ENCODE measurements at places on chromosomes 11 and 22.
A peak's percentile ranks its signal among the peaks of the same experiment; 100 is the strongest.

DNA sequence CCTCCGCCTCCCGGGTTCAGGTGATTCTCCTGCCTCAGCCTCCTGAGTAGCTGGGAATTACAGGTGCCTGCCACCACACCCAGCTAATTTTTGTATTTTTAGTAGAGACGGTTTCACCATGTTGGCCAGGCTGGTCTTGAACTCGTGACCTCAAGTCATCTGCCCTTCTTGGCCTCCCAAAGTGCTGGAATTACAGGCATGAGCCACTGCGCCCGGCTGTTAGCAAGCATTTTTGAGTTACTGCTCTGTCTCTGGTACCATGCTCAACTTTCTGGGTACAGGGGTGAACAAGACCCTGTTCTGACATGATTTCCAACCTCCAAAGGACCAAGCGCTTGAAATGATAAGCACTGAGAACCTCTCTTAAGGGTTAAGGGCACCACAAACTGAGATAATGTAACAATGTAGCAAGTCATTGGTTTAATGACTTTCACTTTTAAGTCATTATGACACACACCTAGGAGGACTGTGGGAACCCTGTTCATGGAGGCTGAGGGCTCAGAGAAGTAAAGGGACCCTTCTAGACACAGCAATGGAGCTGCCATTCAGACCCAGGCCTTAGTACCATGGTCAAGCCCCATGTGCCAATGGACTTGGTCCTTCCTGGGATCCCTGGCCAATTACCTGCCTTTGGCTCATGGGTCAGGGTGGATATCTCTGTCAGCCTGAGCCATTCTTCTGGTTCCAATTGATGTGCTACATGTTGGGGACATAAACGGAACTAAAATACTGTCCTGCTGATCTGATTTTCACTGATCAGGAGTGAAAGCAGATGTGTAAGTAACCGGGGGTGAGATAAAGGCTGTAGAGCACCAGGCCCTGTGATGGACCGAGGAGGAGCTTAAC lies 11.6 kb downstream of the SLC3A2 start:
- H3K4me3 ChIP-seq = no peak overlapping the region
- H3K27me3 ChIP-seq = peaks cover 6% of the 10 kb centered on the region
- no peak for DNase-seq
- peaks cover 14% of the 10 kb centered on the region for H3K4me1 ChIP-seq

DNA sequence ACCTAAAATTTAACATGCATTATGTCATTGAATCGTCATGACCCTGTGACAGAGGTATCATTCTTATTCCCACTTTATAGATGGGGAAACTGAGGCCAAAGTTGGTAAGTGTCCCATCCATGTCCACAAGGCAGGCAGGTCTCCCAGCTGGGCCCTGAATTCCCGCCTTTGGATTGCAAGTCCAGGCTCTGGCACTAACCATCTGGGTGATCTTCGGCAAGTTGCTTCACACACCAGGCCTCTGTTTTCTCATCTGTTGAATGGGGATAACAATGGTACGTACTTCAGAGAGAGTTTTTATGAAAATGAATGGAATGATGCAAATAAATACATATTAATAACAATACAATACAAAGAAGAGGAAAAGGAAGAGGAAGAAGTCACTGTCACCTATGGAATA lies 3.4 kb downstream of the CRYBB3 start:
- H3K4me3 ChIP-seq = no peak overlapping the region
- H3K36me3 ChIP-seq = no peaks in the 10 kb centered on the region
- H3K27me3 ChIP-seq = no peaks in the 10 kb centered on the region
- no peak for DNase-seq
- H3K27ac ChIP-seq = no peak overlapping the region

GRCh38 chr22:29215012-29215860 lies 9.5 kb downstream of the EMID1 start:
- no peak overlapping the region for H3K27ac ChIP-seq
- H3K36me3 ChIP-seq = no peaks in the 10 kb centered on the region
- H3K27me3 ChIP-seq = peaks cover 5% of the 10 kb centered on the region
- no peaks in the 10 kb centered on the region for H3K4me1 ChIP-seq
- no peak for DNase-seq

DNA sequence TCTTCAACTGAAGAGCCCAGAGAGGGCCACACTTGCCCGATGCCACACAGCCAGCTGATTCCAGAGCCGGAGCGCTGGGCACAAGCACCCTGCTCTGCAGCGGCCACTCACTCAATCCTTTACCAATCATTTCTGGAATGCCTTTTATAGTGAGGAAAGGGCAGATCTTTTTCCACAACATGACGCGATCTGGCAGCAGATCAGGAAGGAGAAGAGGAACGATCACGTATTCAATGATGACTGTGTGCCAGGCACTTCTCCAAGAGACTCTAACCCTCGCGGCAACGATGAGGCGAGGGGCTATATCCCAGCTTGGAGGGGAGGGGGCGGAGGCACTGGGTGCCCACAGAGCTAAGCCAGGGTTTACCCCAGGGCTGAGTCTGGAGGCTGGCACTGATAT lies 56.3 kb upstream of the TCF20 start:
- H3K36me3 ChIP-seq = peaks cover 2% of the 10 kb centered on the region
- no peak overlapping the region for H3K27ac ChIP-seq
- no peak overlapping the region for H3K4me3 ChIP-seq

GRCh38 chr11:72078477-72078876 lies 1.9 kb downstream of the NUMA1 start:
- no peak overlapping the region for H3K27ac ChIP-seq
- H3K4me3 ChIP-seq = peak overlapping the region; percentile 89
- no peaks in the 10 kb centered on the region for H3K27me3 ChIP-seq
- DNase-seq = no peak
- H3K36me3 ChIP-seq = peaks cover 7% of the 10 kb centered on the region

DNA sequence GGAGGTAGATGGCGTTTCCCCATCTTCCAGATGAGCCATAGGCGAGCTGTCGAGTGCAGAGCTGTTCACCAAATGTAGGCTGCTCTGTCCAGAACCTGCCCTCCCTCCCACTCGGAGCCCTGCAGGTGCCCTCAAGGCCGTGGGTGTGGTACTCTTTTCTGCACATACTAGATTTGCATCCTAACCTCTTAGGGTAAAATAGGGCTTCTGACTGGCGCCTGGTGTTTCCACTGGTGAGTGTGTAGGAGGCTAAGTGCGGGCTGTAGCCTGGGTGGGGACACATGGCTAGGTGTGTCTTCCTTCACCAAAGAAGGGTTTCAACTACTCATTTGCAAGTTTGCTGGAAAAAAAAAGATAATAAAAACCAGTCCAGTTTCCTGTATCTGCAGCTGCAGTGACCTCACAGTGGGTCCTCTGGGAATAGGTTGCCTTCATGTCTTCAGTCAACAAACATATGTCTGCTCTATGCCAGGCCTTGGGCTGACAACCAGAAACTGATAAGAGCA lies 8.5 kb downstream of the BIK start:
- H3K36me3 ChIP-seq = no peaks in the 10 kb centered on the region
- no peak overlapping the region for H3K27ac ChIP-seq
- no peak for DNase-seq
- H3K4me1 ChIP-seq = no peaks in the 10 kb centered on the region

- H3K27me3 ChIP-seq = peaks cover 19% of the 10 kb centered on the region
- H3K4me3 ChIP-seq = no peak overlapping the region
- no peaks in the 10 kb centered on the region for H3K36me3 ChIP-seq
- H3K4me1 ChIP-seq = no peaks in the 10 kb centered on the region
Measured at GRCh38 chr11:126547161-126547560, 191.7 kb downstream of the ST3GAL4 start.

DNA sequence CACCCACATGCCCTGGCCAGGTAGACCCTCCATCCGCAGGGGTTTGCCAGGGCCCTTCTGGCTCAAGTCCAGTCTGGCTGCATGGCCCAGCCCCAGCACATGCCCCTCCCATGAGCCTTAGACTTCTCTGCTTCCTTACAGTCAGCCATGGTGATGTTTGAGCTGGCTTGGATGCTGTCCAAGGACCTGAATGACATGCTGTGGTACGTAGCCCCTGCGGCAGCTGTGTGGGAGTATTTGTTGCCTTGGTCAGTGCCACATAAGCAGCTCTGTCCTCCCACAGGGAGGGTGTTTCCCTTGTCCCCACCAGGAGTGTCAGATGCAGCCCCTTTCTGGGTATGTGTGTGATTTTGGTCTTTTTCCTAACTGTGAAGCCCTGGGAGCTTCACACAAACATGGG lies 17.5 kb downstream of the CDC45 start:
- peaks cover 41% of the 10 kb centered on the region for H3K36me3 ChIP-seq
- H3K4me1 ChIP-seq = peaks cover 5% of the 10 kb centered on the region
- H3K27me3 ChIP-seq = no peaks in the 10 kb centered on the region
- DNase-seq = no peak
- H3K27ac ChIP-seq = no peak overlapping the region
- no peak overlapping the region for H3K4me3 ChIP-seq

DNA sequence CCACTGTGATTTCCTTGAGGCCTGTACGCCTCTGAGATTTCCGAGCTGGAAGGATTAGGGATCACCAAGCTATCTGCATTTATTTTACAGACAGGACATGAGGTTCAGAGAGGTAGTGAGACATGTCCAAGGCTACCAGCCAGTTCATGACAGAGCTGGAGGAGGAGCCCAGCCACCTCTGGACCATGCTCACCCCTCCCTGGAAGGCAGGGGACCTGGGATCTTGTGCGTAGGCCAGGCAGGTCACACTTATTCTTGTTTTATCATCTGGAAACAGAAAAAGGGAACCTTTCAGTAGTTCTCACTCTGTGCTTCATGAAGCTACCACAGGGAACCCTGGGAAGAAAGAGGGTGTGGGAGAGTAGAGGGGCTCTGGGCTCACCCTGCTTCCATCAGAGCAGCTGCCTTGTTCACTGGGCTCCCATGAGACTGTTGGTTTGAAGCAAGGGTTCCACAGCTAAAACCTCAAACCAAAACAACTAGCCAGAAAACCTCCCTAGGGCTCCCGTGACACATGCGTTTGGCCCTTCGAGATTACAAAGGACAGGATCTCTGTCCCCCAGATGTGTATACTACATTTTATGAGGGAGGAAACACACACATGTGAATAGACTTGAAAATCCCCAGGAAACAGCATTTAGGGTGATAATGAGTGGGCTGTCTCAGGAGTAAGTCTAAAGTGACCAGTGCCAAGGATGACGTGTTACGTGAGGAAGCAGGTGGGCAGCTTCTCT lies 106.4 kb downstream of the DSCAML1 start:
- no peaks in the 10 kb centered on the region for H3K4me1 ChIP-seq
- H3K27ac ChIP-seq = no peak overlapping the region
- no peak for DNase-seq
- no peaks in the 10 kb centered on the region for H3K27me3 ChIP-seq
- H3K36me3 ChIP-seq = no peaks in the 10 kb centered on the region

DNA sequence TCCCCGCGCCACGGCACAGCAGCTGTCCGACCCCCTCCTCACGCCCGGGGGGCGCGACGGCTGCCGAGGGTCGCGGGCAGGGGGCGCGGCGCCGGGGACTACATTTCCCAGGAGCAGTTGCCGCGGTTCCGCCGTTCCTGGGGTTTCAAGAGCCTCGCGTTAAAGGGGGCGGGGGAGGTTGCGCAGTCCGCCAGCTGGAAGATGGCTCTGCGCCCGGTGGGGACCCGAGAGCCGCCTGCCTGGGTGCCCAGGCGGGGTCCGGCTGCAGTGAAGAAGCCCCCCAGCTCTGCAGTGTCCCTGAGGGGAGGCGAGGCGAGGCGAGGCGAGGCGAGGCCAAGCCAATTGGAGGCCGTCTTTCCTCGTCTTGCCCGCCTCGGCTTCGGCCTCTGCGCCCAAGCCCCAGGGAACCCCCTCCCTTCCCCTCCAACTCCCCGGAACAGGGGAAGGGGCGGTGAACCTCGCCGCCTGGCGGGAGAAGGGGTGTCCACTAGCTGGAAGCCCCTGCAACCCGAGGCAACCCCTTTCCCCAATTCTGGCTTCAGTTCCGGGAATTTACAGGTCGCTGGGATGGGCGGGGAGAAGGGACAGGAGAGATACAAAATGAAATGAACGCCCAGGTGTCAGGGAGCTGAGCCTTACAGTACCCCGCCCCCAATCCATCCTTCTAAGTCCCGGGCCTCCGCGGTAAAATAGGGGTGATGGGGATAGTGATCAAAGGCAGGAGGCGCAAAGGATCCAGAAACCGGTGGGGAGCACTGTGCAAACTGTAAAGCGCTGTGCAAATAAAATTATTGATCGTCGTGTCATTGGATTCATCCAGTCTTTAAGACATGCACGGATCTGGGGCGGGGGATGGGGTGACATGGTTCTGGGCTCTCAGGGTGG lies 5.2 kb upstream of the GCAT start:
- H3K4me1 ChIP-seq = peaks cover 31% of the 10 kb centered on the region
- DNase-seq = peak; percentile 31
- peak overlapping the region; percentile 67 for H3K4me3 ChIP-seq
- H3K36me3 ChIP-seq = no peaks in the 10 kb centered on the region
- no peak overlapping the region for H3K27ac ChIP-seq

DNA sequence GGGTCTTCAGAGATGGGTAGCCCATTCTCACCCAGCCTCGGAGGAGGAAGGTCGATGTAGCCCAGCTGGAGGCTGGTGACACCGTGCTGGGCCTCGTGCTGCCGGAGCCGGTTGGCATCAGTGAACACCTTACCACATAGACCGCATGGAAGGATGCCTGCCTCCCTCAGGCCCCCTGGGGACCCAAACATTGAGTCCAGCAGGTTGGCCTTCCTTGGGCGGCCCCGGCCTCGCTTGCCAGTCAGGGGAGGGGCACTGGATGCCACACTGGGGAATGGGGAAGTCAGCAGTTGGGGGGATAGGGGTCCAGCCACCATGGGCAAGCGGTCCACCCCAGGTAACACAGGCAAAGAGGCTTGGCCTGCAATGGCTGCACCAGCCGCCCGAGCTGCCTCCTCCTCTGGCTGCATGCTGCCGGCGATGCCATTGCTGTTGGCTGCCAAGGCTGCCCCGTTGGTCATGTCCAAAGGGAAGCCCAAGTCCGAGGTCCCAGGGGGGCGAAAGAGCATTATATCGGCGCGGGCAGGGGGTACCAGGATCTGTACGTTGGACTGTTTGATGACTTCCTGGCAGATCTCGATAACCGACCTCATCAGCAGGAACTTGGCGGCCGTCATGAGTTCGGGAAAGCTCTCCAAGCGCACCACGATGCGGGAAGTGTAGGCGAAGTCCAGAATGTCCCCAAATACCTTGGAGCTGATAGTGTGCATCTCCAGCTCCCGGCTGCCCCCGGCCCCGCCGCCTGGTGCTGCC lies 1.4 kb downstream of the PATZ1 start:
- H3K4me3 ChIP-seq = peak overlapping the region; percentile 96
- peak overlapping the region; percentile 95 for H3K27ac ChIP-seq
- peaks cover 45% of the 10 kb centered on the region for H3K4me1 ChIP-seq
- no peak for DNase-seq
- H3K27me3 ChIP-seq = no peaks in the 10 kb centered on the region

- no peaks in the 10 kb centered on the region for H3K36me3 ChIP-seq
- DNase-seq = peak; percentile 62
- H3K27ac ChIP-seq = no peak overlapping the region
- H3K27me3 ChIP-seq = peaks cover 60% of the 10 kb centered on the region
Measured at GRCh38 chr22:43346521-43346929, 3.4 kb upstream of the SCUBE1 start.

GRCh38 chr11:73047773-73048371 lies 94.2 kb downstream of the FCHSD2 start:
- H3K27me3 ChIP-seq = no peaks in the 10 kb centered on the region
- DNase-seq = no peak
- peaks cover 15% of the 10 kb centered on the region for H3K4me1 ChIP-seq
- peak overlapping the region; percentile 71 for H3K27ac ChIP-seq
